ENCODE measurements at places on chromosomes 3 and 15.

GRCh38 chr3:72355168-72355567 lies 493.1 kb downstream of the SHQ1 start:
- DNase-seq, result no peak

DNA sequence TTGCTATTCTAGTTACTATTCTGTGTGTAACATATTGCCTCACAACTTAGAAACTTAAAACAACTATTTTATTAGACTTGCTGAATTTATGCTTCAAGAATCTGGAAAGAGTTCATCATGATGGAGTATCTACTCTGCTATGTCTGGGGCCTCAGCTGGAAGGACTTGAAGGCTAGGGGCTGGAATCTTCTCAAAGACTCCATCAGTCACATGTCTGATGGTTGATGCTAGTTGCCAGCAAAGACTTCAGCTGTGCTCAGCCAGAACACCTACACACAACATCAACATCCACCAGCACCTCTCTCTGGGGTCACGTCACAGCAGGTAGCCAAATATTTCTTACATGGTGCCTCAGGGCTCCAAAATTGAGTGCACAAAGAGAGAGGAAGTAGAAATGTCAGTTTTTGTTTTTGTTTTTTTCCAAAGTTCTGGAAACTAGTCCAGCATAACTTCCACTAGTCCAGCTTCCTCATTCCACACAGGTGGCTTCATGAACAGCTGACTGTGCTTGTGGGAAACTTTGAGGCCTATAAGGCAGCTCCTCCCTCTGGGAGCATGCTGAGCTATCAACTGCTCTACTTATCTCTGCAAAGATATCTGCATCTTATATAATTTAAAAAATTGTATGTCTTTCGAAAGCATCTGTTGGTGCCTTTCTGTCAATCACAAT lies 325.4 kb upstream of the AGTR1 start:
- no peak for DNase-seq

- no peak for DNase-seq
Measured at GRCh38 chr3:21094686-21095085, 656.3 kb downstream of the ZNF385D start.

- no peak for DNase-seq
Measured at GRCh38 chr3:55630921-55631299, 143.8 kb upstream of the WNT5A start.

GRCh38 chr15:70486451-70487386 lies 276.6 kb downstream of the UACA start:
- no peak for DNase-seq

GRCh38 chr3:105700575-105700974 lies 168.2 kb downstream of the CBLB start:
- DNase-seq, result no peak

DNA sequence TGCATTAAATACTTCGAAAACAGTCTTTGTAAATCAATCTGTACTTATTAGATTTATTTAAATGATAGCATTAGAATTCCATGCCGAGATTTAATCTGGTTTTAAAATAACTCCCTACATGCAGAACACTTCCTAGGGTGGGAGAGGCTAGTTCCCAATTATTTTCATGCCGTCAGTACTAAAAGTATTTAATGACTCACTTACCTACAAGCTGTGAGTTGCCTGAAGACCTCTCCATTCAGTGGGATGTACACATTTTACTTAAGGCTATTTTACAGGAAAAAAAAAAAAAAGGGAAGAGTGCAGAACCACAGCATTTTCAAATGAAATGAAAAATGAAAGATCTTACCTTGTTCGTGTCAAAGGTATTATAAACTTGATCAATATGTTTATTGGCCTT lies 469 bp downstream of the GUCA1C start:
- no peak for DNase-seq

DNA sequence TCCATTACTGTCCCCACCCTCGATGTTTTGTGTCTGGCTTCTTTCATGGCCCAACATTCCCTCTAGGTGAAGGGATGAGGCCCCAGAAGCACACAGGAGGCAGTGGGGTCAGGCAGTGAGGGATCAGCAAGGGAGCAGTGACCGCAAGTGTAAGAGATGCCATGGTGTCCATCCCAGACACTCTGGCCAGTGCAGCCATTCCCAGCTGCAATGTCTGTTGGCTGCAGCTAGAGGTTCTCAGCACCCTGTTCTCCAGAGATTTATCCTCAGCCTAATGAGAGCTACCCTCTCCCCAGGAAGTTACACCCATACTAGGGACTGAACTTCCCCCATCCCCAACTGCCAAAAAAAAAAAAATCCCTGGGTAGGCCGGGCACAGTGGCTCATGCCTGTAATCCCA lies 40.2 kb downstream of the TRANK1 start:
- DNase-seq, result no peak

DNA sequence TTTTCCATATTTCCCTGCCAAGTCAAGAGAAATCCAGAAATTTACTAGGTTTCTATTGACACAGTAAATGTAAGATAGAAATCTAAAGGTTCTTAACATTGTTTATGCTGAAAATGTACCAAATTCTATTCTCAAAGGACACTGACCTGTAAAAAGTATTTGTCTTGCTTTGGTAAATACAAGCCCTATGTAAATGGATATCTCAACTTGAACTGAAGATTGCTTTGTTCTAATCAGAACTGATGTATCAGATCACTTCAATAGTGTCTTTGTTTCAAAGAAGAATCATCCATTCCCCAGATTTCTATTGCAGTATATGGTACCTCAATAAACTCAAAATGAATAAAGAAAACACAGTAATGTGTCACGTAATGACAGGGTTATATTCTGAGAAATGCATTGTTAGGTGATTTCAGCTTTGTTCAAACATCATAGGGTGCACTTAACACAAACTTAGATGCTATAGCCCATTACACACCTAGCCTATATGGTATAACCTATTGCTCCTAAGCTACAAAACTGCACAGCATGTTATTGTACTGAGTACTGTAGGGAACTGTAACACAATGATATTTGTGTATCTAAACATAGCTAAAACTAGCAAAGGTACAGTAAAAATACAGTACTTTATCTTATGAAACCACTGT lies 143.5 kb upstream of the NECTIN3 start:
- DNase-seq, result no peak

- DNase-seq, result no peak
Measured at GRCh38 chr3:118765636-118766305, 268.9 kb downstream of the IGSF11 start.

DNA sequence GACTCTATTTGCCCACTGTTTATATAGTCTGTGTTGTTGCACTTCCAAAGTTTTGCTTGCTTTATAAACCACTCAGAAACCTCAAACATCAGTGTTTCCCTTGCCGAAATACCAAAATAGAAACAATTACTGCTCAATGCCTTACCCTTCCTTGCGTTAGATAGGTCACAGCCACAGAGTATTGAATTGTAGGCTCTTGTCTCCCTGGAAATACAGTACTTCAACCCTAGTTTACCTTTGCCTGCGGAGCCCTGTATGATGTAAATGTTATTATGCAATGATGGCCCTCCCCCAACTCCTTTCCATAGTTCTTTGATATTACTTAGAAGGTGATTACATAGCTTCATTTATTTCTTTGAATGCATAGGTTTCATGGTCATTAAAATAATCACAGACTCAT lies 44.2 kb downstream of the SOX2 start:
- no peak for DNase-seq

- no peak for DNase-seq
Measured at GRCh38 chr3:38028621-38029361, 651 bp downstream of the PLCD1 start.

DNA sequence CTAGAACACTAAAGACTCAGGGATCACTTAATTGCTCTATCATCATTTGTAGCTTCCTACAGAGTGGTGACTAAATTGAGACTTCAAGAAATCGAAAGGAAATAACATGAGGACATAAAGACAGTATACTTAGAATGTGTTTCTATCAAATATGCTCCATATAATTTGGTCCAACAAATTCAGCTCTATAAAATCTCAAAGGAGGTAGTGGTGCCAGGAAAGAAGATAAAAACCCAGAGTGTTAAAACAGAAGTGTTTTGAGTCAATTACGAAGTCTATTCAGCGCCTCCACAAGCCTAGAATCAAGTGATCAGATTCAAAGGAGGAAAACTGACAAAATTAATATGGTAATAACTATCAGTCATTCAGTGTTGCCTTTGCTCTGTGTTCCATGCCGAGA lies 22.9 kb downstream of the MAGI1 start:
- DNase-seq, result no peak

GRCh38 chr15:25677719-25678499 lies 185.2 kb downstream of the ATP10A start:
- no peak for DNase-seq

DNA sequence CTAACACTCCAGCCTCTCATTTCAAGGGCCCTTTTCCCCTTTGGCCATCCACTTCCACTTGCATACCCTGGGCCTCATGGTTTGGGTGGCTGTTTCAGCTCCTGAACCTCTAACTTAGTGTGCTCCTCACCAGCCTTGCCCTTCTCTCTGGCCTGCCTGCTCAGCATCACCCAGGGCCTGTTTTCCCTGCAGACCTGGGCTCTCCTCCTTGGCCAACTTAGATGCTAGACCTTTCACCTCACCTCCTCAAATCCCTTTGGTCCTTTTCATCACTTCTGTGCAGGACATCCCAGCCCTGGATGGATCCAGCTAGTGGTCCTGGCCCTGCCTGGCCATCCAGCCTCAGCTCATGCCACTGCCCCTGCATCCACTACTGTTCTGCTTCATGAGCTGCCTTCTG lies 95.4 kb downstream of the CACNA1D start:
- DNase-seq, result no peak

- DNase-seq, result no peak
Measured at GRCh38 chr3:51969841-51970240, 2.6 kb upstream of the PCBP4 start.

GRCh38 chr15:20356911-20357480 lies 184.6 kb downstream of the GOLGA6L6 start:
- DNase-seq, result no peak

DNA sequence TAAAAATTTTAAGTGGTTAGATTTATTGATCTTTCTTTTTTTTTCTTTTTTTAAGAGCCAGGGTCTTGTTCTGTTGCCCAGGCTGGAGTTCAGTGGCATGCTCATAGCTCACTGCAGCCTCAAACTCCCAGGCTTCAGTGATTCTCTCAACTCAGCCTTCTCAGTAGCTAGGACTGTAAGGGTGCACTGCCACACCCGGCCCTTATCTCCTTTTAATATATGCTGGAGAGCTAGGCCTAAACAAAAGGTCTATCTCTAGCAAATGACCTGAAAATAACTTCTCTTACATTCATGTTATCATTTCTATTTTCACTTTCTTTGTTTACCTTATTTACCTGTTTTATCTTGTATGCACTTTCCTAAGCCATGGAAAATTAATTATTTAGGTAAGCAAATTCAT lies 35.2 kb upstream of the MELTF start:
- no peak for DNase-seq

GRCh38 chr3:14430706-14431451 lies 28.5 kb downstream of the SLC6A6 start:
- DNase-seq, result no peak

GRCh38 chr3:31077826-31078225 lies 183.4 kb upstream of the GADL1 start:
- DNase-seq, result no peak

GRCh38 chr3:30102356-30102755 lies 504.0 kb upstream of the TGFBR2 start:
- DNase-seq, result no peak

- DNase-seq, result no peak
Measured at GRCh38 chr3:196941729-196942225, 551 bp downstream of the NCBP2 start.

GRCh38 chr3:71718072-71718471 lies 7.1 kb downstream of the EIF4E3 start:
- DNase-seq, result no peak

- no peak for DNase-seq
Measured at GRCh38 chr3:127961963-127962362, 46.9 kb downstream of the KBTBD12 start.
